ENCODE measurements at places on chromosomes 3 and 15.
A peak's percentile ranks its signal among the peaks of the same experiment; 100 is the strongest.

DNA sequence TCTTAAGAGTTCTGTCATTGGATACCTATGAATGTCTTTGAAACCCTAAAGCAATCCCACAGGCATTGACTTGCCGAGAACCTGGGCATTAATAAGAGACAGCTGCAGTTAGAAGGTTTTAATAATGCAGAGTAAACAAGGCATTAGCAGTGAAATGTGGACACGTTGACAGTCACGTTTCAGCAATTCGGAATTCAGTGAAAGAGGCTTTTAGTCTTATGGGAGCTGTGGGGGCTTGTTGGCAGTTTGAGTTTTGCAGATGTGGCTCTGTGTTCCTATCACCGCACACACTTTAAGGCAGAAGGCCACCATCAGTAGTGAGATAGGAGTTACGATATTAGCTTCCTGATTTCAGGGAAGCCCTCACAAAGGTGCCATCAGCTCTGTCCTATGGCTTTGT is 145.2 kb upstream of the NUDT16 start:
- no peak for DNase-seq

DNA sequence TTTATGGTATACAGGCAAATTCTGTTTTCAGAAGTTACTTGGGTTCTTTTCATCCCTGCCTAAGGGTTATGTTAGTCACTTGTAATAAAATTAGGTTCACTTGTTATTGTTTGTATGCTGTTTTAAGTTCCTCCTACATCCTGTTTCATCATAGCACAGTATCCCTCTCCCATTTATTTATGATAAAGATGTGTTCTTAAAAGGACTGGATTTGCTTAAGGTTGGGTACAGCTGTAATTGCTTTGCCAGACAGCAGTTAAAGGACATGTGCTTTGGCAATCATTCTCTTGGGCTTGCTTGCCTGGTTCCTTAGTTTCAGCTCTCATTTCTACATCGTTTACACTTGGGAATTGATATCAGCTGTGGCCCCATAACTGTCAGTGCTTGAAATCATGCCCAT is 11.7 kb downstream of the ATP2C1 start:
- DNase-seq: no peak

DNA sequence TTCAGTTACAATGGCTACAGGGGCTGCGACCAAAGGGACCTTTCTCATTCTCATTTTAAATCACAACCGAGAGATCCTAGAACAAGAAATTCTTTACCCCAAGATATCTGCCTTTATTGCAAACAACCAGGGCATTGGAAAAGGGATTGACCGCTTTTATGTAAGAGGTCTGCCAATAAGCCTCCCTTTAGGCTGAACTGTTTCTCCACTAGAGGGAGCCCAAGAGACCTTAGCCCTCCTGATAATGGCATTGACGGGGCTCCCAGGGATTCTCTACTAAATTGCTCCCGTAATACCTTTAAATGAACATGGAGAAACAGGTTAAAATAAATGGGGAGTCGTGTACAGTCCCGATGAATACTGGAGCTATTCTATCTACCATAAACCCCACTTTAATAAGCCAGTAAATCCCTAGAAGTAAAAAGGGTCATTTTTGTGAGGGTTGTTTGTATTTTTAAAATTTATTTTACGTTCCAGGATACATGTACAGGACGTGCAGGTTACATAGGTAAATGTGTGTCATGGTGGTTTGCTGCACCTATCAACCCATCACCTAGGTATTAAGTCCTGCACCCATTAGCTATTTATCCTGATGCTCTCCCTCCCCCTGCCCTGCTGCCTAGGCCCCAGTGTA is 7.5 kb upstream of the IGSF10 start:
- peak; percentile 41 for DNase-seq

GRCh38 chr15:65089206-65089824 is 12.8 kb downstream of the KBTBD13 start:
- no peak for DNase-seq

- no peak for DNase-seq
Observed at GRCh38 chr3:46416125-46416810, 9.2 kb downstream of the CCRL2 start.

GRCh38 chr3:196740481-196741248 is 1.0 kb downstream of the PAK2 start:
- peak; percentile 33 for DNase-seq

DNA sequence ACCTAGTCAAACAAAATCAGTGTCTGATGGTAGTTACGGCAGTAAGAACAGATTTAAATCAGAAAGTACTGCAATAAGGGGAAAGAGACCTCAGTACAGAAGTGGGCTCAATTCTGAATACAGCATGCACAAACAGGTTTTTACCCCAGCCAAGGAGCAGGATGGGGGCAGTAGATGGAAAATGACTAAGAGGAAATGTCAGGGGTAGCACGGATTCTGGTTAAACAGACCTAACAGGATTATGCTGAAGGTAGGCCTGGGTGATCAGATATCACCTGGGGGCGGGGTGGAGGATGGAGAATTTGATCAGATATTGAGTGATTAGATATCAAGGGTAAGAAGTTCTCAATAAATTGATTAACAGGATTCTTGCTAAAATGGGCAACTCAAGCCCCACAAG is 19.0 kb downstream of the MESD start:
- no peak for DNase-seq

DNA sequence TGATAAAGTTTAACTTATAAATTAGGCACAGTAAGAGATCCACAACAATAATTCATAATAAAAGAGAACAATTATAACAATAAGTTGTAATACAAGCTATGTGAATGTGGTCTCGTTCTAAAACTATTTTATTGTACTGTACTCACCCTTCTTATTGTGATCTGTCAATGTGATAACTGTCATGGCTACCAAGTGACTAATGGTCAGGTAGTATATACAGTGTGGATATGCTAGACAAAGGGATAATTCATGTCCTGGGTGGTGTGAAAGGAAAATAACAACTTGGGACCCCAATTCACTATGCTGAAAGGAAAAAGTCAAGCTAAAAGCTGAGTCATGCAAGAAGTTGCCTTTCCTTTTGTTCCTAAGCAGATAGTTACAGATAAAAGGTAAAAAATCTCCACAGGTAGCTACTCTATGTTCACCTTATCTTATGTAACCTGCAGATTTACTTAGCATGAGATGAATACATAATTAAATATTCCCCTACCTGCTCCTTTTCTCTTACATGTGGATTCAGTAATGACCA is 10.7 kb upstream of the CYP8B1 start:
- no peak for DNase-seq

GRCh38 chr15:62426387-62426956 is 261.4 kb upstream of the C2CD4B start:
- no peak for DNase-seq

- DNase-seq: no peak
Observed at GRCh38 chr15:61530769-61531168, 301.7 kb upstream of the RORA start.

DNA sequence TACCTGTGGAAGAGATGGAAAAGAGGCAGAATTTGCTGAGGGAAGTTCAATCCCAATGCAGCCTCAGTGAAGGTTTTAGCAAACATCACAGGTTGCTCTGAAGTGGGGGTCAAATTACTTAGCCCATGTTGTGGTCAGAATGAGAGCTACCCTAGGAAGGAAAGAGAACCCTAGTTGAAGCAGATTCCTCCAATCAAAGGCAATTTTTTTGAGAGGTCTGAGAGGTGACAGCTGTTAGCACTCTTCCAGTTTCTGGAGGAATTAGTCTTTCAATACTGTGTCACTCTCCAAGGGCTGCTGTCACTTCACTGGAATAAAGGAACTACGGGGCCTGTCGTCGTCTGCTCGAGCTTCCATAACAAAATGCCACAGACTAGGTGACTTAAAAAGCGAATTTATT is 584.2 kb upstream of the DPPA4 start:
- no peak for DNase-seq

- DNase-seq: no peak
Observed at GRCh38 chr3:175659670-175660350, 800.7 kb downstream of the NAALADL2 start.

- DNase-seq: no peak
Observed at GRCh38 chr3:141275511-141275910, 43.9 kb downstream of the PXYLP1 start.

DNA sequence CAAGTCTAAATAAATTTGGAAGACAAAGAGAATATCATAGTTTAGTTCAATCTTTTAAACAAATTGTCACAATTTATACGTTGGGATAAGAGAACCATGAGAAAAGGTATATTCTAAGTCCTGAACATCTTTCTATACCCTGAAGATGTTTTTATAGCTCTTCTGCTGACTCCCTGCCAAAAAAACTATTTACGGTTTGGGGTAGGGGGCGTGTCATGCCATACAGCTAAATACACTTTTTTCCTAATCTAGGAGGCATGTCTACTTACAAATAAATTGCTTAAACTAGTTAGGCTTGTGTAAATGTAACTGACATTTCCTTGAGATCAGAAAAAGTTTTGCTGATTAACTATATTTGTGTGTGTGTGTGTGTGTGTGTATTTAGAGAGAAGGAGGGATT is 163.3 kb downstream of the PGPEP1L start:
- DNase-seq: no peak

DNA sequence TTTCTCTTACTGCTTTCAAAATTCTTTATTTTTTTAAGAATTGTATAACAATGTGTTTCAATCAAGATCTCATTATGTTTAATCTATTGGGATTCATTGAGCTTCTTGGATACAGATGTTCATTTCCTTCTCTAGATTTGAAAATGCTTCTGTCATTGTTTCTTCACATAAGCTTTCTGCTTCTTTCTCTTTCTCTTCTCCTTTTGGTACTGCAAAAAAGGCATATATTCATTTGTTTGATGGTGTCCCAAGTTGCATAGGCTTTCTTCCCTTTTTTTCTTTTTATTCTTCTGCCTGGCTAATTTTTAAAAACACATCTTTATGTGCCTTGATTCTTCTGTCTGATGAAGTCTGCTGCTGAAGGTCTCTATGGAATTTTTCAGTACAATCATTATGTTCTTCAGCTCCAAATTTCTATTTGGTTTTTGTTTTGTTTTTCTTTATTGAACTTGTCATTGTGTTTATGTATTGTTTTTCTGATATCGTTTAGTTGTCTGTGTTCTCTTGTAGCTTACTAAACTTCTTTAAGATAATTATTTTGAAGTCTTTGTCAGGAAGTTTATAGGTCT is 88.9 kb downstream of the DTWD1 start:
- DNase-seq: no peak

- DNase-seq: no peak
Observed at GRCh38 chr15:96977886-96978285, 647.4 kb downstream of the NR2F2 start.

Data from CD4-positive, alpha-beta T cell treated with Interleukin-6 at 100 ng/mL for 8 hours (primary cell).